NCI-H748 treated with DMSO at 0.1 percent for 48 hours (cell line): ENCODE measurements at places on chromosomes 3 and 15.

DNA sequence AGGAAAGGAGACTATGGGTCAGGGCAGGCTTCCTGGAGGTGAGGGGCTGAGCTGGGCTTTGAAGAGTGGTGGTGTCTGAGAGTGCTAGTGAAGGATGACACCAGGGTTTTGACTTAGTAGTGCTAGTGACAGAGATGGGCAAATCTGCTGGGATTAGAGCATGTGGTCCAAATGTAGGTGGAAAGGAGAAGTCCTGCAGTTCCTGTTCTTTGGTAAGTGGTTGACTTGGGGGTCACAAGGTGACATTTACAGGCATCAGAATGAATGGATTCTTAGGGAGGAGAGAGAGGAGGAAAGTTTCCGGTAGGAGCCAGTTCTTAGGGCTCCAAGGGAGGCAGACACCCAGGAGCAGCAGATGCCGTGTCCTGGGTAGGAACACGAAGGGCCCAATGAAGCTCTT, 796 bp upstream of the DOCK3 start:
- no peak for DNase-seq

DNA sequence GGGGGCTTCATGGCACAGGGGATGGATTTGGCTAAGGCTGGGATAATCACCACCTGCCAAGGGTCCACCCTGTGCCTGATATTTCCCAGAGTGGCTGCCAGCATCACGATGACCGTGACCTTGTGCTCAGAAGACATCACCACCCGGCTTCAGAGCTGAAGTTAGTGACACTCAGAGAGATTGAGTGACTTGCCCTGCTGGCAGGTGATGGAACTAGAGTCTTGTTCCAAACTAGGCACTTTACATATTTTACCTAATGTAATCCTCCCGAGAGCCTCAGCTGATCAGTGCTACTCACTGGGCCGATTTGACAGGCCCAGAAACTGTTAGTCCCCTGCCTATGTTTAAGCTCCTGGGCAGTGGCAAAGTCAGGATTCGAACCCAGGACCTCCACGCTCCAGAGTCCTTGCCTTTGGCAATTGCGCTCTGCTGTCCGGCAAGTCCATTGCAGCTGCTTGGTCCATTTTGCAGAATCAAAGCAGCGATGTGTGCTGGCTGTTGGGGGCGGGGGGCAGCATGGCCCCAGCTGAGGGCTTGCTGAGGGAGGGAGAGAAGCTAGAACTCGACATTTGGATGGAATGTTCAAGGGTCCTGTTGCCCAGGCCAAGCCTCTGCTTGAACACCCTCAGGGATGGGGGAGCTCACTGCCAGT, 74.8 kb upstream of the GATA2 start:
- DNase-seq, result no peak

GRCh38 chr15:41597787-41598186, 38.8 kb downstream of the TYRO3 start:
- no peak for DNase-seq

- DNase-seq, result no peak
Observed at GRCh38 chr15:82128401-82129148, 82.8 kb upstream of the MEX3B start.

DNA sequence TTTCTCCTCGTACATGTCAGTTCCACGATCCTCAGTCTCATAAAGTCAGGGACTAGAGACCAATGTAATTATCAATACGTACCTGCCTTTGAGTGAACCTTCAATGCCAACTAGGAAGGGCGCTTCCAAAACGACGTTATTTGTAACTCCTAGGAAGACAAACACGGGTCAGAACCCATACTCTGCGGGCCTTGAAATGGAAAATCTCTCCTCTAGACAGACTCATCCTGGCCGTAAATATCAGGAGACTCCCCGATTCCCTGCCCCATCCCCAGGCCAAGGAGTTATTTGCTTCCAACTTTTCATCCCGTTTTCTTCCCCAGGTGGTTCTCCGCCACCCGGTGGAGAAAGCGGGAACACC, 578 bp downstream of the OIP5 start:
- DNase-seq, result peak; percentile 29

- no peak for DNase-seq
Observed at GRCh38 chr3:101938262-101938847, 89.0 kb downstream of the NFKBIZ start.

GRCh38 chr15:74127255-74127953, 3.0 kb upstream of the ISLR2 start:
- peak; percentile 72 for DNase-seq

DNA sequence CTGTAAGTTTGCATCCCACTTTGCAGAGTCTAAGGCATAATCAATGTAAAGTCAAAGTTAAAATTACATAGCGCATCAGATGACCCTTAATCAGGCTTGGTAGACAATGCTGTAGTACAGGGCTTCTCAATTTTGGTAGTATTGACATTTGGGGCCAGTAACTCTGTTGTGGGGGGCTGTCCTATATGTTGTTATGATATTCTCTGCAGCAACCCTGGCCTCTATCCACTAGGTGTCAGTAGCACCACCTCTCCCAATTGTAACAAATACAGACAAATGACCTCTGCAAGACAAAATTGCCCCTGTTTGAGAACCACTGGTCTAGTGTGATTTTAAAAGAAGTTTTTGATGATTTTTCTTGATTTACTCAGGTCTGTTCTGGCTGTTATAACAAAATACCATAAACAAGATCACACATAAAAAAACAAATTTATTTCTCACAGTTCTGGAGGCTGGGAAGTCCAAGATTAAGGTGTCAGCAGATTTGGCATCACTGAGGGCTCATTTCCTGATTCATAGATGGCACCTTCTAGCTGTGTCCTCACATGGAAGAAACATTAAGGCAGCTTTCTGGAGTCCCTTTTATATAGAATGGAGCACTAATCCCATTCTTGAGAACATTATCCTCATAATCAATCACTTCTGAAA, 37.6 kb upstream of the SLC9A9 start:
- DNase-seq, result peak; percentile 48

GRCh38 chr3:74331711-74332110, 282.7 kb downstream of the CNTN3 start:
- DNase-seq, result no peak

DNA sequence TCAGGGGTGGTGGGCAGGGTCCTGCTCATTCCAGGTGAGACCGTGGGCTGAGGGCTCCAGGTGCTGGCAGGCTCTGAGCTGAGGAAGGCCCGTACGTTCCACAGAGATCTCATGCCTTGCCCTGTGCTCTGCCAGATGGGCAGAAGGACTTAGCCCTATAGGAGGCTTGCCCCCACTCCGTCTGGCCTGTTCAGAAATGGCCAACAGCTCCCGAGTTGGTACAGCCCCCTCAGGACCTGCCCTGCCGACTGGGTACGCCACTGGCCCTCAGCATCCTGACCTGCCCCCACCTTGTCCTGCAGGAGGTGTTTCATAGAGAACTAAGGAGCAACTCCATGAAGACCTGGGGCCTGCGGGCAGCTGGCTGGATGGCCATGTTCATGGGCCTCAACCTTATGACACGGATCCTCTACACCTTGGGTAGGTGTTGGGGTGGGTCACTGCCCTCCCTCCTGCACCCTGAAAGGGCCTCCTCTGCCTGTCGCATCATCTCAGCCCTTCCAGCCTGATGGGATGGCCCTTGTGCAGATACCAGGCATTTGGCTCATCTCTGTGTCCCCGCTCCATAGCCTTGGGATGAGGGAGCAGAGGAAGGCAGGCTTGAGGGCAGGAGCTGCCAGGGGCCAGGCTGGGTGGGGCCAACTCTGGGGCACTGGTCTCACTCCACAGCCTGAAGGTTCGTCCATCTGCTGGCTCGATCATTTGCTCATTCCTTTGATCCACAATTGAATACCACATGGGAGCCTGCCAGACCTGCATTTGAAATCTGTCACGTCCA, 14.2 kb downstream of the TMEM43 start:
- DNase-seq, result no peak

DNA sequence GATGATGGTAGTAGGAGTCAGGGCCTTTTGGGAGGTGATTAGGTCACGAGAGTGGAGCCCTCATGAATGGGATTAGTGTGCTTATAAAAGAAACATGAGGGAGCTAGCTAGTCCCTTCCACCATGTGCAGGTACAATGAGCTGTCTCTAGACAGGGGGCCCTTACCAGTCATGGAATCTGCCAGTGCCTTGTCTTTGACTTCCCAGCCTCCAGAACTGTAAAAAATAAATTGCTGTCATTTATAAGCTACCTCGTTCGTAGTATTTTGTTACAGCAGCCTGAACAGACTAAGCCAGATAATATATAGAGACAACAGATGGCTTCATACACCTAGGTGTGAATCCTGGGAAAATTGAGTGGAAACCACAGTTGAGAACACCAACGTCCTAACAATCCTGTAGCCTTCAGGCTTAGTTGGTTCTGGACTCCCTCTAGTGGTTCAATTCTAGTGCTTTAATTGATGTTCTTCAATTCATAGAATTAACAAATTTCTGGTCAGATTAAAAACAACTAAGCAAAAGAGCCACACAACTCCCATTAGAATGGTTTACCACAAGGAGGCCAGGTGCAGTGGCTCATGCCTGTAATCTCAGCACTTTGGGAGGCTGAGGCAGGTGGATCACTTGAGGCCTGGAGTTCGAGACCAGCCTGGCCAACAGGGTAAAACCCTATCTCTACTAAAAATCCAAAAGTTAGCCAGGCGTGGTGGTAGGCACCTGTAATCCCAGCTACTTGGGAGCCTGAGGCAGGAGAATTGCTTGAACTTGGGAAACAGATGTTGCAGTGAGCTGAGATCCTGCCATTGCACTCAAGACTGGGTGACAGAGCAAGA, 21.3 kb upstream of the GATM start:
- DNase-seq, result peak; percentile 14

DNA sequence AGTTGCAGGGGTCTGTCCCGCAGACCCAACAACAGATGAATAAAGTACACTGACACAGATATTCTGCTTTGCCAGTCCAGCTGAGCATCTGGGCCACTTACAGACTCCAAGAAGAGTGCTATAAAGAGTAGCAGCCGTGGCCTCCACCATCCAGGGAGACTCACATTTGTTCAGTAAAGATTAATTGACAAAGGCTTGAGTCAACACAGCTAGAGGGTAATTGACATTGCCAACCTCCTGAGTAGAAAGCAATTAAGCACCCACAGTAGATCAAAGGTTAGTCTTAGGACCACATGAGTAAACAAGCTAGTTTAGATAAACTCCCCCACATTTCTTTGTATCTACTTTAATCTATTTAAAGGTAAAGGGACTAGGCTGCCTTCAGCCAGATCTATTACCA, 16.3 kb upstream of the CRTC3 start:
- DNase-seq, result no peak

GRCh38 chr3:150000641-150001040, 29.9 kb upstream of the PFN2 start:
- DNase-seq, result no peak

DNA sequence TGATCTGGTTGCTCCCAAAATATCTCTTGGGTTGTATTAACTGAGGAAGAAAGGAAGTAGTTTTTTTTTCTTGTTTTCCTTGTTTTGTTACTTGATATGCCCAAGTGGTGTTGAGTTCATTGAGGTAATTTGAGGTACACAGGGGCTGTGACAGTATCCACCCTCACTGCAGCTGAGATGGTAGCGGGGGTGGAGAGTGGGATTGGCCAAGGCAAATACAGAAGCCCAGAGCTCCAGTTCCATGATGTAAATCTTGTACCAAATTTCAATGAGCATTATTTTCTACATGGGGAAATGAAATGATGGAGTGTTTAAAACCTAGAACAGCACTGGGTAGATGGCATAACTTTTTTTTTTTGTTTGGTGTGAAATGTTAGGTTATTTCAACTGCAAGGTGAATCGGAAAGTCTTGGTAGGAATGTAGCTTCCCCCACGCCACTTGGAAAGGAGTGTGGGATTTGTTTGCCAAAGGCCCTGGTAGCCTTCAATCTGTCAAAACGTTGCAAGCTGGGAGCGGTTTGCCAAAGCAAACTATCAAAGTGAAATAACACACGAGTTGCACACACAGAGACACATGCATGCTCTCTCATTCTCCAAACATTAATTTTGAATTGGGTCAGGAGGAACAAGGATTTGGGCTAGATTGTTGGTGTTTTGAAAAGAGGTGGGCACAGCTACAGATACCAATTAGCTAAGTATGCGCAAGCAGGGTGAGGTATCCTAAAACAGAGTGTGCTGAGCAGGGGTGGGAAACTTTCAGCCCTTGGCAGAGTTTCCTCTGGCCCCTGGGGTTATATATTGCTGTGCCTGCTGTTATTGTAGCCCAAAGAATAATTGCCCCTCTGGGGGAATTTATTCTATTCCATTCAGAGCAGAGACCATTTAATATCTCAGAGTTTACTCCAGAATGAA, 34.6 kb downstream of the THSD4 start:
- no peak for DNase-seq

GRCh38 chr15:35290301-35290721, 205.2 kb upstream of the NANOGP8 start:
- no peak for DNase-seq

- no peak for DNase-seq
Observed at GRCh38 chr3:157046520-157046919, 113.4 kb downstream of the CCNL1 start.

DNA sequence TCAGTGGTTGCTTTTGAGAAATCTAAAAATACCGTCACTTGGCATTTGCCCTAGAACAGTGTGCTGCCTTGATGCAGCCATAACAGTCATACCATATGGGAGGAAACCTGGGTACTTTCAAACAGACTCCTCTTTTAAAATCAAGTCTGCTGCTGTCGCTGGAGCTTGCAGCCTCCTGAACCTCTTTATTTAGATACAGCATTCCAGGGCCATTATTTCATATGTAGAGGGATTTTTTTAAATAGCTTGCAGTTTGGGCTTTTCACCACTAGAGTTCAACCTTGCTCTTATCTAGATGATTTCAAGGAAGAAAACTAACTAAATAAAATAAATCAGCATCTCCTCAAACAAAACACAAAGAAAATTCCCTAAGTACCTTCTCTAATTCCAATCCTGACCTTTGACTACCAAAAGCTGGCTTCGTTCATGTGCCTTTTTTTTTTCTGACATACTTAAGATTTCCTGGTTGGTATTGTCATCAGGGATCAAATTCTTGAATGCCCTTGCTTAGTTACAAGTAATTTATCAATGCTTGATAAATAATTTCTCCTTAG, 111.6 kb downstream of the KBTBD8 start:
- peak; percentile 39 for DNase-seq

- DNase-seq, result no peak
Observed at GRCh38 chr3:58581328-58582091, 4.3 kb upstream of the FAM107A start.

GRCh38 chr15:39181056-39181747, 399.7 kb upstream of the THBS1 start:
- DNase-seq, result no peak

DNA sequence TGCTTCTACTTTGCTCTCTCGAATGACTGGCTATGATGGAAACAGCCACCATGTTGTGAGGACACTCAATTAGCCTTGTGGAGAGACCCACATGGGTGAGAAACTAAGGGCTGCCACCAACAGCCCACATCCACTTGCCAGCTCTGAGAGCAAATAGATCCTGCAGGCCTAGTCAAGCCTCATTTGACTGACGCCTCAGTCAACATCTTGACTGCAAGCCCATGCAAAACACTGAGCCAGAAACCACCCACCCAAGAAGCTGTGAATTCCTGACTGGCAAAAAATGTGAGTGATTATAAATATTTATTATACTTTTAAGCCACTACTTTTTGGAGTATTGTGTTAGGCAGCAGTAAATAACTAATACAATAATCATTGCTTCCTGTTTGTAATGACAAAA, 58.4 kb downstream of the NOX5 start:
- no peak for DNase-seq

DNA sequence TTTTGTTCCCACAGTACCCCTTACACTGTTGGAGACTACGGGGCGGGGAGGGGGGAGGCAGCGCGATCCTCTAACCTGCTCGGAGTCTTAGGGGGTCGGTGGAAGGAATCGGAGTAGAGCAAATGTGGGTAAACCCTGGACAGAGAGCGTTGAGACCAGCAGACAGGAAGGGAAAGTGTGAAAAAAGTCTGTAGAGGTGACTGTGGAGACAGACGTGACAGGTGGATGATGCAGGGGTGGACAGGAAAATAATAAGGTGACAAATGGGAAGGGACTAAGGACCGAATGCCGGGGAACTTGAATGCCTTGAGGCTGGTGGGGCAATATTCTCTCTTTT, 424 bp downstream of the EAF2 start:
- no peak for DNase-seq
